ENCODE measurements at places on chromosomes 13 and 19.
A peak's percentile ranks its signal among the peaks of the same experiment; 100 is the strongest.

- DNase-seq, result no peak
Observed at GRCh38 chr19:3098141-3098514, 4.0 kb downstream of the GNA11 start.

- no peak for DNase-seq
Observed at GRCh38 chr13:93777504-93777903, 550.9 kb downstream of the GPC6 start.

GRCh38 chr13:93265800-93266199 is 39.2 kb downstream of the GPC6 start:
- no peak for DNase-seq

GRCh38 chr13:42832341-42833096 is 51.1 kb downstream of the FAM216B start:
- DNase-seq, result no peak

DNA sequence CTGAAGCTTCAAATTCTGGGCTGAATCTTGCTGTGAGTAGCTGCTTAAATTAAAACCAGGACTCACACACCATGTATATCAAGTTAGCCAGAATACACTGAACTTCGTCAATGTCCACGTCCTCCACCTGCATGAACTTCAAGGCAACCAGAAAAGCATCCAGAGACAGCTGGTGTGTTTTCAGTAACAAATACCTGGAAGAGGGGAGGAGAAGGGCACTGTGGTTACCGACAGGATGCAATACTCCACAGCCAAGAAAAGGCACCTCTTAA is 20.4 kb downstream of the PROZ start:
- no peak for DNase-seq

DNA sequence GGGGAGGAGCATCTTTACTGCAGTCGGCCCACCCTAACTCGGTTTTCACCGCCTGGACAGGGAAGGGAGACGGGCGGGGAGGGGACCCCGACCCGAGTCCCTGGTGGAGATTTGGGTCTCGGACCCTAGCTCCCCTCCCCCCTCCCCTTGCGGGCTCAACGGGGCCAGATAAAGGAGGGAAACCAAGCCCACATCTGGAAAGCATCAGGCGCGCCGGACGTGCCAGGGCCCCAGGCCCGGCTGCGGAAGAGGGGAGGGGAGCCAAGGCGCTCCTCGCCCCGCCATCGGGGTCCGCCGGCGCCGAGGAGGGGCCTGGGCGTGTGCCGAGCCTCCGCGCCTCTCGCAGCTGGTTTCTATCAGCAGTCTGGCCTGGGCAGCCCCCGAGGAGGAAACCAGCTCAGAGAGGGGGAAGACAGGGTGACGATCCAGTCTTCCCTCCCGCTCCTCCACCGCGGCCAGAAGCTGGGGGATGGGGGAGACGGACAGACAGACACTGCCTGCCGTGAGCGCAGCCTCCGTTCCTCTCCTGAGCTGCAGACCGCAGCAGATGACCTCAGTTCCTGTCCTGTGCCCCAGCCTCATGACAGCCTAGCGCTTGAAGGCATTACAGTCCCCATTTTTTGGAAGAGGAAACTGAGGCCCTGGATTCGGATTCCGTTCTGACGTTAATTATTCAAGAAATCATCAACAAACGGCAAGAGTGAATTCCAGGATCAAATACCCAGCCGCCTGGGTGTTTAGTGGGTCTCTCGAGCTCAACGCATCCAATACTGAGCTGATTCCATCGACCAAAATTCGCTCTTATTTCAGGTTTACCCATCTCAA is 3.6 kb upstream of the GNG8 start:
- peak; percentile 49 for DNase-seq

GRCh38 chr13:91574766-91575165 is 176.3 kb downstream of the GPC5 start:
- DNase-seq, result no peak

DNA sequence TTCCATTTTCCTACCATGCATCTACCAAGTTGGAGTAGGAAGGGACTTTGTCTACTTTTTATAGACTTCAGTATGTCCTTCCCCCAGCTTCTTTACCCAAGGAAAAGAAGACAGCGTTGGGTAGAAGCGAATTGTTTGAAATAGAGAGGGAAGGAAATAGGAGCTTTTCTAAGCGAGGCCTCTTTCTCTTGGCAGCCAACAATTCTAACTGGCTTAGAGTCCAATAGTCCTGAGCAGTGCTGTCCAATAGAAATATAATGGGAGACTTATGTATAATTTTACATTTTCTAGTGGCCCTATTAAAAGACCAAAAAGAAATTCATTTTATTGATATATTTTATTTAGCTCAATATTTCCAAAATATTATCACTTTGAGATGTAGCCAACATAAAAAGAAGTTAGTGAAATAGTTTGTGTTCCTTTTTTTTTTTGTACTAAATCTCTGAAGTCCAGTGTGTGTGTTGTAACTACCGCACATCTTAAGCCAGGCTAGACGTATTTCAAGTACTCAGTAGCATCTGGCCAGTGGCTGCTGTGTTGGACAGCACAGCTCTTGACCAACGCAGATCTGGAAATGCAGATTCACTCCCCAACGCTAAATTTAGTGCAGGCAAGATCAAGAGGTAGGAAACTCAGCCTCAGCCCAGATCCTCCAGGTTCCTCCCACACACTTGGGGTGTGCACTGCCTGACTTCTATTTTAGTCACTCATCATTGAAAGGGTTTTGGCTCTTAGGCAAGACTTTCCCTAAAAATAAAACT is 179.2 kb downstream of the SHISA2 start:
- DNase-seq, result no peak

DNA sequence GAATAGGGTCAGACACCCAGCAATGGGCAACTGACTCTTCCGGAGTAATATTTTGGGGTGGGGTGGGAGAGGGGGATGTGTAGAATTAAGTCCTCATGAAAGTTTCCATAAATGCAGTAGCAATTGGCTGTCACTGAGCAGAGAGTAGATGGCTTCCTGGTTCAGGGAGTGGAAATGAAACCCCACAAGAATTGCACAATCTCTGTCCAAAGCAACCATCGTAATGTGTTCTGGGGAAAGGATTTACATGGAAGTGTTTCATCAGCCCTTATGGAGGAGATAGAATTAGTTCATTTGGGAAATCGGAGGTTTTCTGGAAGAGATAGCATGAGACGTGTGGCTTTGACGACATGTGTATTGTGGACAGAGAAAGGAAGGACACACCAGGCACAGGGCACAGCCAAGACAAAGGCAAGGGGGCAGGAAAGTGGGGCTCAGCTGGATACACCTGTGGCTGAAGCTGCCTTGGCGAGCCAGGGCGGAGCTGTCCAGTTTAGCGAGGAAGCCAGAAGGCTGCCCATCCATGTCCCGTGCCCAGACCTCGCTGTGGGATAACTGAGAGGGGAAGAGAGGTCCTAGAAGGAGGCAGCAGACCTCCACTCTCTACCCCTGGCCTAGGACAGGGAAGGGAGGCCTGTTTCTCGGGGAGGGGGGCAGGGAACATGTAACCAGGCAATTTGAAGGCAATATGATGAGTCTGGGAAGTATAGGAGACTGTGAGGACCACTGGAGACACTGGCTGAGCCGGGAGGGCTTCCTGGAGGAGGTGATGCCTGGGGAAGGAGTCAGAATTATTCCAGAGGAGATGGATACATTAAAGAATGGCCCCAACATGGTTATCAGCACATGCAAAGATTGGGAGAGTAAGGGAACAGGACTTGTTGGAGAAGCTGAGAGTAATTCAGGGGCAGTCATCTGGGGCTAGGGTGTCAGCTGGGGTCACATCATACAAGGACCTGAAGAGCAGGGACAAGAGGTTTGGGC is 2.6 kb upstream of the CLEC4G start:
- peak; percentile 9 for DNase-seq

DNA sequence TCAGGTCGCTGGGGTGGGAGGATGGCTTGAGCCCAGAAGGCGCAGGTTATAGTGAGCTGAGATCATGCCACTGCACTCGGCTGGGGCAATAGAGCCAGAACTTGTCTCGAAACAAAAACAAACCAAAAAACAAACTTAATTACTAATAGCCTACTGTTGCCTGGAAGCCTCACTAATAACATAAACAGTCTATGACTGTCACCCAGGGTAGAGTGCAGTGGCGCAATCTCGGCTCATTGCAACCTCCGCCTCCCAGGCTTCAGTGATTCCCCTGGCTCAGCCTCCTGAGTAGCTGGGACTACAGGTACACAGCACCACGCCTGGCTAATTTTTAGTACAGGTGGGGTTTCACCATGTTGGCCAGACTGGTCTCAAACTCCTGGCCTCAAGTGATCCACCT is 18.0 kb downstream of the CATSPERD start:
- DNase-seq, result no peak

DNA sequence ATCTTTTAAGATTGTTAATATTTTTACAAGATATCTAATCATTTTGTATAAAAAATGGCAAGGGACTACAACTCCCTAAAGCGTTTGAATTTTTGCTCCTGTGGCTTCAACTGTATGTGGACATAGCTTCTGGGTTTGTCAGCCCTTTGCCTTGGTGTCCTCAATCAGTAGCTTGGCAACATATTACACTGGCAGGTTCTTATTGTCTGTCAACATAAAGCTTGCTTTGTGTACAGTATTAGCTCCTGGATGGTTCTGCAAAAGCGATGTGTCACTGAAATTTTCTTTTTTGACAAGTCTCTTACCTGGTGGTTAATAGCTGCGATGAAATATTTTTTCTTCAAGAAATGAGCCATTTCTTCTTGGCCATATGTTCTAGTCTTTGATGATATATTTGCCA is 190.0 kb downstream of the HS6ST3 start:
- no peak for DNase-seq

- no peak for DNase-seq
Observed at GRCh38 chr13:60427285-60427684, 30.3 kb downstream of the TDRD3 start.

DNA sequence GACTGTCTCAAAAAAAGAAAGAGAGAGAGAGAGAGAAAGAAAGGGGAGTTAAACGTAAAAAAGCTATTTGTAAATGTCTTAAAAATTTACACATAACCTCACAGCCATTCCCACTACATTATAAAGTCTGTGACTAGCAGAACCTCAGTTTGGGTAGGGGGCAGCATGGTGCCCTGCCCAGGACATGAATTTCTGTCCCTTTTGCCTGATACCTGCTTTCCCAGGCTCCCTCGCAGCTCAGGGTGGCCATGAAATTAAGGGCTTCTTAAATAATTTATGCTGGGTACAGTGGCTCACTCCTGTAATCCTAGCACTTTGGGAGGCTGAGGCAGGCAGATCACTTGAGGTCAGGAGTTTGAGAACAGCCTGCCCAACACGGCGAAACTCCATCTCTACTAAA is 4.8 kb downstream of the IFNL1 start:
- no peak for DNase-seq

GRCh38 chr13:36857253-36857652 is 38.2 kb downstream of the RFXAP start:
- DNase-seq, result no peak

DNA sequence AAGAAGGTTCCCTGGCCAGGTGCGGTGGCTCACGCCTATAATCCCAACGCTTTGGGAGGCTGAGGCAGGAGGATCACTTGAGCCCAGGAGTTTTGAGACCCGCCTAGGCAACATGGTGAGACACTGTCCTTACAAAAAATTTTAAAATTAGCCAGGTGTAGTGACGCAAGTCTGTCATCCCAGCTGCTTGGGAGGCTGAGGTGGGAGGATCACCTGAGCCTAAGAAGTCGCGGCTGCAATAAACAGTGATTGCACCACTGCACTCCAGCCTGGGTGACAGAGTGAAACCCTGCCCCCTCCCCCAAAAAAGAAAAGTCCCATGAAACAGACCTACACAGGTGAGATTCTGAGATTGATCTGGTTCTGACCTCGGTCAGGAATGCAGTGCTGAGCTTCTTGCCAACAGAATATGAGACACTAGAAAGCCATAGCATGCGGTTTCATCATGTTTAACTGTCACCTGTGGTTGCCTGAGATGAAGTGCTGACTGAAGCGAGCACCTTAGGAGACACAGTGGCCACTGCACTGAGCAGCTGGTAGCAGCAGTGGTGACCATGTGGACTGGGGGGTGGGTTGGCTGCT is 2.0 kb upstream of the A1BG start:
- no peak for DNase-seq

DNA sequence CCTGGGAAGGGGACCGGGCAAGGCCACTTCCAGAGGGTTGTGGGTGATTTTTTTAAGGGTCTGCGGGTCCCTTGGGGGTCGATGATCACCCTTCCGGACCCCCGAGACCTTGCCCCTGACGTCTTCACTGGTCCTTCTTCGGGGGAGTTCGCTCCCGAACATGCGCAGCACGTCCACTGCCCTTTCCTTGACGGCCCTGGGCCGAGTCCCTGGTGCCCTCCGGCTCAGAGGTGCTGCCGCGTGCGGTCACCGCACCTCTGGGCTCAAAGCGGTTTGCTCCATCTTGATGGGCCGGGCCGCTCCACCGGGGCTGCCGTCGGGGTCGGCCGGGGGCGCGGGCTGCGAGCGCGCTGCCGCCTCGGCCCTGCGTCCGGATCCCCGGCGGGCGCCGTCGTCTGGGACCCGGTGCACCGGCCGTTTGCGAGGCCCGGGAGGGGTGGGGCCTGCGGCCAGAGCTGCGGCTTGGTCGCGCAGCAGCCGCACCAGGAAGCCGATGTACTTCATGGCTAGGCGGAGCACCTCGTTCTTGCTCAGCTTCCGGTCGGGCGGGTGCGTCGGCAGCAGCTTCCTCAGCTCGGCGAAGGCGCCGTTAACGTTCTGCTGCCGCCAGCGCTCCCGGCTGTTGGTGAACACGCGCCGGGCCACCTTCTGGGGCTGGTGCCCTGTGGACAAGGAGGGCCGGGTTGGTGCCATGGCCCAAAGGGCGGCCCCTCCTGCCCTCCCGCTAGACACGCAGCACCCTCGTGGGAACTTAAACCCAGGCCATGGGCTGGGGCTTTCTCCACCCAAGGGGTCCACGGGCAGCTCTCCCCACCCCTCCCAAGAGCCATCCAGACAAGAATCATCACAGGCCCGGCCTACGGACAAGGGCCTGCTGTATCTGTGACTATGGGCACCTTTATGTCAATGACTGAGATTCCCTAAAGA is 3.3 kb downstream of the LYL1 start:
- DNase-seq, result peak; percentile 82

DNA sequence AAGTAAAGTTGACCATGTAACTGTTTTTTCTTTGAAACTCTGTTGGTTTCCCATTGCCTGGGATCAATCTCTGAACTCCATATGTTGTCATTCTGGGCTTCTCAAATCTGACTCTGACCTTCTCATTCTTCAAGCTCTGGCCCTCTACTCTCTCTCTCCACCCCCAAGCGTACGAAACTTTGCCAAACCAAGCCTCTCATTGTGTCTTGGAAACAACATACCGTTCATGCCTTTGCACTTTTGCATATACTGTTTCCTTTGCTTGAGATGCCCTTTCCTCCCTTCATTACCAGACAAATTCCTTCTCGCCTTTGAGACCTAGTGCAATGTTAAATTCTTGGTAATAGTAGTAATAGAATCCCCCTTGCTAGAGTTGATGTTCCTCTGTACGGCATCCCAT is 113.7 kb downstream of the OLFM4 start:
- DNase-seq, result no peak
